ENCODE measurements at places on chromosomes 2 and 18.

- no peak for DNase-seq
These were observed 486.4 kb downstream of the BCL11A start for GRCh38 chr2:60067006-60067405.

GRCh38 chr2:158967731-158968395, 577 bp upstream of the TANC1 start:
- no peak for DNase-seq

DNA sequence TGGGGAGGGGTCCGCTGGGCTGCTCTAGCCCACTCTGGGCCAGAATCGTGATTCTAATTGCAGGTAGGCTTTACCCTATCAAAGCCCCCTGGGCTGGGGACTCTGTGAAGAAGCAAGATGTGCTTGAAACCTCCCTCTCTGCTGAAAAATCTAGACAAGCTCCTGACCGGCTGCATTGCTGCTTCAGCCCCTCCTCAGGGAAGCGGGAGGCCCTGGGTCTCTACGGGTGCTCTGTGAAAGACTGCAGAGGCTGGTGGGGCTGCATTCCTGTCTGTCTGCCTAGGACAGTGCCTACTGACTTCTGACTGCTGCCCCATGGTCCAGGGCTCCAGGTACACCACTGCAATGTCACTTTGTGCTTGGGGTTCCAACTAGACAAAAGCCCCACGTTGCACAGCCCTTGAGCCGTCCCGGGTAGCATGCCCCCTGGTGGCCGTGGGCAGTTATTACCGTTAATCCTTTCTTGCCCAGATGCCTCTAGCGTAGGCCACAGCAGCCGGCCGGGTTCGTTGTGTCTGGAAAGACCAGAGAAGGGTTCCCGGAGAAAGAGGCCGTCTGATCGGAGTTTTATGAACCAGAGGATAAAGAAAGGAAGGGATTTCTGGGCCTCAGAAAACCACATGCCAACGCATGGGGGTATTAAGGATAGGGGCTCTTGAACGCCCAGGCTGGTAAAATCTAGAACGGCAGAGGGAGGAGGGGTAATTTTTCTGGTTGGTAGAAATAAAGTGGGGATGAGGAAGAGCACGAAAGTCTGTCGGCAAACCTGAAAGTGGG, 15.9 kb upstream of the C1QL2 start:
- peak; percentile 32 for DNase-seq

GRCh38 chr2:42414648-42415047, 53.6 kb upstream of the COX7A2L start:
- DNase-seq, result no peak

- DNase-seq, result no peak
These were observed 45.9 kb upstream of the ITGA4 start for GRCh38 chr2:181411105-181411849.

- no peak for DNase-seq
These were observed 26.2 kb downstream of the NAB1 start for GRCh38 chr2:190674966-190675650.
